ENCODE measurements at places on chromosomes 3 and 15.
A peak's percentile ranks its signal among the peaks of the same experiment; 100 is the strongest.

GRCh38 chr3:27312044-27312668, 57.0 kb downstream of the NEK10 start:
- DNase-seq = peak; percentile 14

DNA sequence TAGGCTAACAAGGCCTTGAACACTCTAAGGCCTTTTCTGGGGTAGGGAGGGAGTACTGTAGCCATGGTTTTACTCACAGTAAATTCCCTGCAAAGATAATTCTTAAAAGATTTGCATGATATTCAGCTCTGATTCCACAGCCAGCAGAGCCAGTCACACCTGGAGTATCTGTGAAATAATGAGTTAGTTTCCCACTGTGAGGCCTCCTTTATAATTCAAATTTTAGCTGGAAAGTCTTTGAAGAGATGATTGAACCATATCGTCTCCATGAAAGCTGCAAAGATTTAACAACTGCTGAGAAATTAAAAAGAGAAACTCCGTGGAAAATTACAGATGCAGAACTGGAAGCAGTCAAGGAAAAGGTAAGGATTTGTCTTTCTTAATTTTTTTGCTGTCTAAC, 32.3 kb upstream of the DUT start:
- DNase-seq = no peak

DNA sequence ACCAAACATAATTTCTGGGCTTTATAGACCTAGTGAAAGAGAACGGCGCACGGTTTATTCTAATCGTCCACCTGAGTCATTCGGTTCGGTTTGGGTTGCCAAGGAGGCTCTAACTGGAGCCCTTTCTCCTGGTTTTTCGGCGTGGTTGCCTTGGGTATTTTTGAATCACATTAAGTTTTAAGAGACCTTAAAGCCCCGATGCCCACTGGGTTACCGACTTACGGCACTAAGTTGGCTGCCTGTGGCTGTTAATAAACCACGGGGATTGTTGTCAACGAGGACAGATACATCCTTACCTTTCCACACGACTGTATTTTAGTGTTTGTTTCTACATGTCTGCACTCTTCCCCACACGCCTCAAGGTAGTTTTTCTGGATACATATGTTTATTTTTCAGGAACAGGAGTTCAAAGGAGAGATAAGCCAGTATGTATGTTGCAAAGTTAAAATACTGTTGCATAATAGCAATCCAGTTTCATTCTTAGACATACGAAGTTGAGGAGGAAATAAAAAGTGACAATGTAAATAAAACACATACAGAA, 1.2 kb upstream of the ANP32A start:
- DNase-seq = no peak

DNA sequence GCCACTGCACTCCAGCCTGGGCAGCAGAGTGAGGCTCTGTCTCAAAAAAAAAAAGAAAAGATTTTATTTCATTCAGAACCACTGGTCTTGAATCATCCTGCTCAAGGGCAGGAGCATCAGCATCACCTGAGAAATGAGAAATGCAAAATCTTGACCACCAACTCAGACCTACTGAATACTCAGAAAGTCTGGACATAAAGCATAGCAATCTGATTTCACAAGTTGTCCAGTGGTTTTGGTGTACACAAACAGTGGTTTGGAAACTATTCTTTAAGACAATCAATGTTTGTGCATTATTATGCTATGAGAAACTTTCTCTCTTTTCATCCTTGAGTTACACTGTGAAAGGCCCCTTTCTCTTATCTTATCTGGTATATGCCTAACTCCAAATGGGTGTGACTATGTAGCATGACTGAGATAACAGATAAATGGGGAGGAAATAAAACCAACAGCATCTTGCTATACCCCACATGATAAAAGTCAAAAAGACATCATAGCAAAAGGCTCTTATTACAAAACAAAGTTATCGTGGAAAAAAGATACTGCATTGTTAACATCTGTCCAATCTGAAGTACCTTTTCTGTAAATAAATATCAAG, 174.2 kb upstream of the STT3B start:
- DNase-seq = no peak

GRCh38 chr3:111531446-111531845, 10.6 kb upstream of the CD96 start:
- DNase-seq = no peak

DNA sequence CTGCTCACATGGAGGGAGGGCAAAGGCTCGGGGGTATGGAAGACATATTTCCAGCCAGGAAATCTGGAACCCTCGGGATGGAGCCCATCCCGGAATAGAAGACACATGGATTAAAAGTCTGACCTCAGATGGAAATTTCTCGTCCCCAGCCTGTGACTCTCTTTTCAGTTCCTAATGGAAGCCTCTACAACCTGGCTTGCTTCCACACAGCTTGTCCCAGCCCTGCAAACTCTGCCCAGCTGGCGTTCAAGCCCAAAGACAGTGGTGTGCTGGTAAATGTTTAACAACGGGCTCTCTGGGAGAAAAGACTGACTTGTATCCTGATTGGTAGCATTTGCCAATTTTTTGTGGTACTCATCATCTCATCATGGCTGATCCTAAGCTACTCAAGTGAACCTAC, 35.6 kb upstream of the TLE3 start:
- no peak for DNase-seq

- DNase-seq = no peak
These were observed 22.5 kb downstream of the TRIM71 start for GRCh38 chr3:32840086-32840841.

DNA sequence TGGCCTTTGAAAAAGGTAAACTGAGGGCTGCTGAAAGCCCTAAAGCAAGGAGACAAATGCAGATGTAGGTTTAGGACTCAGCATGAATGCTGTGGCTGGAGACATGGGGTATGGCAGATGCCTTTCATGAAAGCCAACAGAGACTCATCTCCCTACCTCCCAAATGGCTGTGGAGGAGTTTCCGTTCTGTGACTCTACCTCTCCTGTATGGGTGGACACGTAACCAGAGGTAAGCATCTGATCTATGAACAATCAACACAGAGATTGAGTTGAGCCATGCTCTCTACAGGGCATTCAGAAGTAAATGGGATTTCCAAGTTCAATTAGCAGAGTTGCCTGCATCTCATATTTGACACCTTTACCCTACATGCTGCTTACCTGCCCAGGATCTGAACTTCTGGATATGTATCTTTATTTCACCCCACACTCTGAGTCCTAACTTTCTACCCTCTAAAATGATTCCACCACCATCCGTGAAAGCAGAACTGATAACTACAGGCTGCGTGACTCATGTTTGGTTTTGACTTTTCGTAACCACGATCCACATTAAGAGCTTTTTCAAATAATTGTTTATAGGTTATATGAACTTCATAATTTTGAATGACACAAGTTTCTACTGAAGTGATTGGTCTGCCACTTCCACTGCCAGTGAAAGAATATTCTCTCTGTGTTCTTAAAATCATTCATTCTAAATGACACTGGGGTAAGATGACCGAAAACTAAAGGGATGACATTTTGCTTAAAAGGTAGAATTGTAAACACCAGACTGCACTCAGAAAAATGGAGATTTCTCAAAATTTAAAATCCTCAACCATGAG, 1058.7 kb downstream of the FHIT start:
- no peak for DNase-seq

DNA sequence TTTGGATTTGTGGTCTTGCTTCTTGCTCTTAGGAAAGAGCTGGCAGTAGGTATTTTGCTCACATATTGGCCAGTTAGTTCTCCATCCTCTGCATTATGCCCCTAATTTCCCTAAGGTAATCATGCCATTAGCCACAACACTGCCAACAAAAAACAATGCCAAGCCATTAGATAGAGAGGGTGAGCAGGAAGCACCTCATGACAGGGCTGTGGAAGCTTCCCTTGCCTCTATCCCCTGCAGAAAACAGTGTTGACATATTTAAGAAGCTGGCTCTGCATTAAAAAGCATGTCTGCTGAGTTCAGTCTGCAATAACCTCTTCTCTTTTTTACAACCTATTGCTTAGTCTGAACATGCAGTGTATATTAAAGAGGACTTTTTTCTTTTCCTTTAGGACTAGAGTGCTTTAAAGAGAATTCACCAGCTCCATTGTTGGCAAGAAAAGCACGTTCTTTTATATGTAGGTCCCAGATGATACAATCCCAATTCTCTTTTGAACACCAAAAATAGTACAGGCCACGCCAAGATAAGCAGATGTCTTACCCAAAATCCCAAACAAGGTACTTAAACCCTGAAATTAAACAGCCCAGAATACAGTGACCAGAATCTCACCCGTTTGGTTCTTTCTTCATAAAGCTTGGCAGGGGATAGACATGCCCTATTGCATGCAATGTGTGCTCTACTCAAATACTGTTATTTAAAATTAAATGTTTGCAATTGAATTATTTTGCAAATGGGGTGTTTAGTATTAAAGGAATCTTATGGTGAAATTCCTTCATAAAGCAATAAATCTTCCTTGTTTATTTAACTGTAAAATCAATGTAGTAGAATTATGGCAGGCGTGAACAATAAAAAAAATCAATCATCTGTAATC, 93.7 kb upstream of the UBE3A start:
- DNase-seq = no peak

DNA sequence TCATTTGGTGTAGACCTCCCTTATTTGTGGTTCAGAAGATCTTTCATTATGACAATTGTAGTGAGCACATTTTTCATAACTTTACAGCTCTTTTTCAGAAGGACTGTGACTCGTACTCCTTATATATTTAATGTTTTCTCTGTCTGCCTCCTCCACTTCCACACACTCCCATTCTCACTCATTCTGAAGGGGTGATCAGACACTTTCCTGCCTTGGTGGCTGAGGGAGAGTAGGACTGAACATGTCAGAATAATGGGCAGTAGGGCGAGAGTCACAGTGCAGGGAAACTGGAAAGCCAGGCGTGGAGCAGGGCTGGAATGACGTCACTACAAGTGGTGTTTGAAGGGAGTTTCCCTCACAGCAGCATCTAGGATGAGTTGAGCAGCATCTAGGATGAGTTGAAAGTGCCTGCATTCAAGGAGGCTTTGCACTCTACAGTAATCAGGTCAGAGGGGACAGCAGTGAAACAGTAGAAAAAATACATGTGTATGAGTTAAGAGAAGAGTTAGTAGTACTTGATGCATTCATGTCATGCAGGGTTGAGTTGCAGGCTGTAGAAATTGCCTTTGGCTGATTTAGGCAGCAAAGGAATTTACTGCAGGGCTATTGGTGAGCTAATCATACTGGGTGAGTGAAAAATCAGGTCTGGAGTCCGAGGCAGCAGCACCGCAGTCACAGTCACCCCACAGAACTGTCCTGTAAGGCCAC, 36.3 kb upstream of the FBXL22 start:
- no peak for DNase-seq

- DNase-seq = no peak
These were observed 71.6 kb downstream of the ABTB1 start for GRCh38 chr3:127744253-127744815.

DNA sequence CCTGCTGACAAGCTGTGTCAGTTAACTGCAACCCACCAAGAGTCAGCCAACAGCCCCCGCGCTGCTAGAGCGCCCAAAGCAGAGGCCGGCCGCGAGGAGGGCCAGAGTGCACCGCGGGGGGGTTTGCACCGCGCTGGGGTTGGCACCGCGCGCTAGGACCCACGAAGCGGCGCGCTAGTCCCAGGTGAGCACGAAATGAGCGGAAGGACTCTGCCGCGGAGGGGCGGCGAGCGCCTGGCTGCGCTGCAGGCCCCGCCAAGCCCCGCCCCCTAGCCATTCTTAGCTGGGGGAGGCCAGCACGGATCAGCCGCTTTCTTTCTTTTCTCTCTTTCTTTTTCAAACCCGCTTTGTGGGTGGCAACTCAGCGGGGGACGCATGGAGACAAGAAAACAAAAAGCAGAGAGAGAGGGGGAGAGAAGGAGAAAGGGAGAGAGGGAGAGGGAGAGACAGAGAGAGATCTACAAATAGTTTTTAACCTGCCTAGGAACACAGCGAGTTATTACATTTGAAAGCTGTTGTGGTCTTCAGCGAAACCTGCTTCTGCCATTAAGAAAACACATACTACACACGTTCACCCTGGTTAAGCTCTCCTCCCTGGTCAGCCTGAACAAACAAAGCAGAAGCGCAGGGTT, 6.9 kb upstream of the FOXB1 start:
- peak; percentile 43 for DNase-seq

GRCh38 chr3:173660645-173661299, 263.2 kb downstream of the NLGN1 start:
- DNase-seq = no peak

DNA sequence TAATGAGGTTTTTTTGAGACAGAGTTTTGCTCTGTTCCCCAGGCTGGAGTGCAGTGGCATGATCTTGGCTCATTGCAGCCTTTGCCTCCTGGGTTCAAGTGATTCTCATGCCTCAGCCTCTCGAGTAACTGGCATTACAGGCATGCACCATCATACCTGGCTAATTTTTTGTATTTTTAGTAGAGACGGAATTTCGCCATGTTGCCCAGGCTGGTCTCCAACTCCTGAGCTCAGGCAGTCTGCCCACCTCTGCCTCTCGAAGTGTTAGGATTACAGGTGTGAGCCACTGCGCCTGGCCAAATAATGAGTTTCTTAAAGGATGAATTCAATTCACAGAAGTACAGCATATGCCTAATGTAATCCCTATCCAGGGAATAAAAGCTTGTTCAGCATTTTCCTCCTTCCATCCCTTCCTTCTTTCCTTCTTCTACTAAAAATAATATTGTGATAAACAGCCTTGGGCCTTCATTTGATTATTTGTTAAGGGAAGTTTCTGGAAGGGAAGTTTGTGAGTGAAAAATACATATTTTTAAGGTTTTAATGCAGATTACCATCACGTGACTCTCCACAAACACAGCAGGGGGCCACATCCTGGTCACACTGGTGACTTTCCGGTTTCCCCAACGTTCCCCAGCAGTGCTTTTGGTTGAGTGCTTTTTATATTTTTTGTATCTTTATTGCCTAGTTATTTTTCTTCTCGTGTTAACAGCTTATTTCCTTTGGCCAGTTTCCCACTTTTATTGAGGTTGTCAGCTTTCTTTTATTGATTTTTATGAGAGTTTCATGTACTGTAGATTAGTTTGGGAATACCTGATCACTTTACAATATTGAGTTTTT, 116.8 kb downstream of the USP13 start:
- no peak for DNase-seq

DNA sequence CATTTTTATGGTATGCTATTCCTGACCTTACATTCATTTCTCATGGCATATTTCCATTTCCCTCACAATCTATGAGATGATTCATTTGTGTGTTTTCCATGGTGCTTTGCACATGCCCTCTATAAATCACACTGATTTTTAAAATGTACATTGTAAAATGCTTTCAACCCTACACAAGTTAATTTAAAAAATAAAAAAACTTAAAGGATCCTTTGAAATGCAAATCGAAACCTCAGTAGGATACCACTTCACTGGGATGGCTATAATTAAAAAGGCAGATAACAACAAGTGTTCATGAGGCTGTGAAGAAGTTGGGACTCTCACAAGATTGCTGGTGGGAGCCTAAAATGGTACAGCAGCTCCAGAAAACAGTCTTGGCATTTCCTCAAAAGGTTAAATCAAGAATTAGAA, 83.5 kb downstream of the FMN1 start:
- DNase-seq = no peak

GRCh38 chr3:161560008-161560637, 63.5 kb downstream of the OTOL1 start:
- peak; percentile 42 for DNase-seq

GRCh38 chr15:57387564-57388076, 11.3 kb downstream of the CGNL1 start:
- DNase-seq = peak; percentile 38

- peak; percentile 75 for DNase-seq
These were observed 11.7 kb downstream of the ABCC5 start for GRCh38 chr3:184005941-184006507.

GRCh38 chr3:17047894-17048293, 163.1 kb downstream of the PLCL2 start:
- DNase-seq = peak; percentile 53

- DNase-seq = no peak
These were observed 391.1 kb downstream of the FGF12 start for GRCh38 chr3:192336286-192336685.

Measured in WERI-Rb-1 (cell line).